ENCODE measurements at places on chromosomes 7 and 10.

GRCh38 chr7:80014511-80014910 lies 120.1 kb upstream of the GNAI1 start:
- ATAC-seq = no peak
- no peaks in the 10 kb centered on the region for H3K27me3 ChIP-seq
- no peak overlapping the region for H3K4me3 ChIP-seq
- no peaks in the 10 kb centered on the region for H3K4me1 ChIP-seq
- H3K27ac ChIP-seq = no peak overlapping the region

DNA sequence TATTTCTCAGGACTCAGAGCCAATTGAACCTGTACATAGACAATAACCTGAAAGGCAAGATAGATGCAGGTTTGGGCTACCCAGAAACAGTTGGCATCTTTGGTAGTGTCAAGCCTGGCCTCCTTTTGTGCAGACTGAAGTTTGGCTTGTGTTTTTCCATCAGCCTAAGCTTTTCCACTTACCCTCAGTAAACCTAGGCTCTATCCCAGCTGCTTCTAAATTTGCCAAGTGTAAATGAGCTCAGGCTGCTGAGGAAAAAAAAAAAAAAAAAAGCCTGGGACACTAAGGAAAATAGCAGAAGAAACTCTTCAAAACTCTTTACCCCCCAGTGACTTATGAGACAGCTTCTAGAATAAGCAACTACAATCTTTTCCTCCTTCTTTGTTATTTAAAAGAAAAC lies 316.3 kb upstream of the SORCS1 start:
- no peaks in the 10 kb centered on the region for H3K36me3 ChIP-seq
- H3K4me1 ChIP-seq = no peaks in the 10 kb centered on the region
- H3K4me3 ChIP-seq = no peak overlapping the region
- ATAC-seq = no peak

- no peak overlapping the region for H3K27ac ChIP-seq
- H3K36me3 ChIP-seq = no peaks in the 10 kb centered on the region
- H3K4me3 ChIP-seq = no peak overlapping the region
- no peak for ATAC-seq
Observed at GRCh38 chr7:133510326-133511055, 257.6 kb downstream of the EXOC4 start.

GRCh38 chr7:18212758-18213157 lies 185.1 kb upstream of the PRPS1L1 start:
- H3K27me3 ChIP-seq = no peaks in the 10 kb centered on the region
- no peak for ATAC-seq
- H3K4me1 ChIP-seq = peaks cover 4% of the 10 kb centered on the region
- H3K27ac ChIP-seq = peak overlapping the region; percentile 56

- no peak overlapping the region for H3K27ac ChIP-seq
- no peaks in the 10 kb centered on the region for H3K27me3 ChIP-seq
- peaks cover 5% of the 10 kb centered on the region for H3K4me1 ChIP-seq
- H3K36me3 ChIP-seq = no peaks in the 10 kb centered on the region
- ATAC-seq = no peak
- no peak overlapping the region for H3K4me3 ChIP-seq
Observed at GRCh38 chr7:116400522-116400921, 99.0 kb upstream of the CAV2 start.

DNA sequence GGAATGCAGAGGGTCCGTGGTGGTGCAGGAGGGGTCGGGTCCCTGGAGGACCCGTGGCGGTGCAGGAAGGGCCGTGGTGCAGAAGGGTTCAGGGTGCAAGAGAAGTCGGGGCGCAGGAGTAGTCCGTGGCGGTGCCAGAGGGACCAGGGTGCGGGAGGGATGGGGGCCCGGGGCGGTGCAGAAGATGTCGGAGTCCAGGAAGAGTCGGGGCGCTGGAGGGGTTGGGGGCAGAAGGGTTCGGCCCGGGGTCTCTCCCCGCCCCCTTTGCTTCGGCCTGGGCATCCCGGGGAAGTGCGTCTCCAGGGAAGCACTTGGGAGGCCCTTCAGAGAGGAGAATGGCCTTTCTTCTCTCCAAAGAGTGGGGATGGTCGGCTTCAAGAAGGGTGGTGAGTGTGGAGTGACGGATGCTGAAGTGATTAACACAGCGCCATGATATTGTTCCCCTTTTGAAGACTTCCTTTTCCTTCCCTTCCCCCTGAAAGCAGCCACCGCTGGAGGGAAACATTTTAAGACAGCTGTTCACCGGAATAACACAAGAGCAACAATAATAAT lies 997 bp downstream of the WDR37 start:
- H3K27me3 ChIP-seq = no peaks in the 10 kb centered on the region
- H3K4me3 ChIP-seq = peak overlapping the region; percentile 96
- H3K27ac ChIP-seq = peak overlapping the region; percentile 100
- H3K36me3 ChIP-seq = peaks cover 19% of the 10 kb centered on the region

DNA sequence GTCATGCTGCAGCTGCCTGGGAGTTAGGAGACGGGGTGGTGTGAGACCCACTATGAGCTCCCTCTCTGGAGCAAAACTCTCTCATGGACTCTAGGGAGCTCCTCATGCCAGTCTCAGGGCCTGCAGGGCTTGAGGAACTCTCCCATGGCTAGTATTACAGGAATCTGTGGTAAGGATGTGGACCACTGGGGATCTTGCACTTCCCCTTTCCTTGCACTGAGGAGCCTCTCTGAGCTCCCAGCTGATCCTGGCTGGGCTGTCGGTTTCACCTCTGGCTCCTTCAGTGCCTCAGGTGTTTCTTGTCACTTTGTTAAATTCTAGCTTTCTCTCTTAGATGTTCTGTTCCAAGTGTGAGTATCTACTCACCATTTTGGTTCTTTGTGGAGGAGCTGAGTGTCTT lies 71.6 kb upstream of the IMMP2L start:
- no peaks in the 10 kb centered on the region for H3K27me3 ChIP-seq
- H3K27ac ChIP-seq = no peak overlapping the region
- no peak overlapping the region for H3K4me3 ChIP-seq
- H3K4me1 ChIP-seq = no peaks in the 10 kb centered on the region
- H3K36me3 ChIP-seq = no peaks in the 10 kb centered on the region

GRCh38 chr7:95199779-95200558 lies 124.4 kb downstream of the PON1 start:
- no peaks in the 10 kb centered on the region for H3K36me3 ChIP-seq
- H3K4me3 ChIP-seq = no peak overlapping the region
- H3K4me1 ChIP-seq = no peaks in the 10 kb centered on the region

DNA sequence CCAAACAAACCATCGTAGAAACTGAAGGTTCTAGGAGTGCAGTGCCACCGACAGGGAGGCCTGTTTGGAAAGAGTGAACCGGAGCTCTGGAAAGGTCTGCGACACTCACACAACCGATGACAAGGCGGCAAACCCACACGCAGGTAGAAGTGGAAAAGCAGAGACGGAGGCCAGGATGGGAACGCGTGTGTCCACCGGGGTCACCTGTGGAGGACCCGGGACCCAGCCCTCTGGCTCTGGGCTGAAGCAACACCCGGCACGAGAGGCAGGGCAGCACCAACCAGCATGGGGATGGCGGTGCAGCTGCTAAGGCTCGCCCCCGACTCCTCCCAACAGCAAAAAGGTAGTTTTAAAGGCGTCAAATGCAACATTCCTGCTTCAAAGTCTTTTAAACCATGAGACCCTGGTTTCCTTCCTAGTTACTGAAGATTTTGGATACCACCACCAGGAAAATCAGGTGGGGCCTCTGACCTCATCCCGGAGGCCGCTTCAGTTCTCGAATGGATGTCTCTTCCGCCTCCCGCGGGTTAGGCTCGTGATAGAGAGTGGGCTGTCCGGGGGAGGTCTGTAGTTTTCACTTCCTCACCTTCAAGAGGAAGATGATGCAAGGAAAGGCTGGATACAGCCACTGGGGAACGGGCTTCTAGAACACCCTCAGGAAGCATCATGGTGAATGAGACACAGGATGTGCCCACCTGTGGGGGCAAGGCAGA lies 115.5 kb downstream of the SMURF1 start:
- ATAC-seq = no peak
- no peaks in the 10 kb centered on the region for H3K36me3 ChIP-seq
- no peaks in the 10 kb centered on the region for H3K27me3 ChIP-seq
- no peak overlapping the region for H3K4me3 ChIP-seq
- peak overlapping the region; percentile 83 for H3K27ac ChIP-seq
- H3K4me1 ChIP-seq = no peaks in the 10 kb centered on the region

- no peaks in the 10 kb centered on the region for H3K36me3 ChIP-seq
- ATAC-seq = no peak
- H3K27me3 ChIP-seq = no peaks in the 10 kb centered on the region
- H3K27ac ChIP-seq = no peak overlapping the region
- no peak overlapping the region for H3K4me3 ChIP-seq
Observed at GRCh38 chr7:81327468-81328266, 408.8 kb upstream of the SEMA3C start.
